ENCODE measurements at places on chromosomes 6 and 20.

DNA sequence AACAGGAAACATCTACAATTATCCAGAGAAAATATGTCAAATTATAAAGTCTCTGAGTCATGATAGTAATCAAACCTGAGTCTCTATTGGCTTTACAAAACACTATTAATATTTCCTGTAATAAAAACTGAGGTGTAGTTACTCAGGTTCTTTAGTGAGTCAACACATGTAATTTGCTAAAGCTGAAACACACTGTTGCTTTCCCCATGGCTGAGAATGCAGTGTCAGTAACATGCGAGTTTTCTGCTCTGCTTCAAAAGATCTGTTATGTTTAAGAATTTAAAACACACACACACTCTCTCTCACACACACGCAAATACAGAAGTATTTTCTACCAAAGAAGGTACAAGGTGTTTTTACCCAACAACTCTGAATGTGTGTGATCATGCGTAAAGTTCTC lies 38.6 kb downstream of the ATXN1 start:
- DNase-seq = no peak

- DNase-seq = no peak
Measured at GRCh38 chr6:132648356-132648755, 10.6 kb downstream of the TAAR1 start.

DNA sequence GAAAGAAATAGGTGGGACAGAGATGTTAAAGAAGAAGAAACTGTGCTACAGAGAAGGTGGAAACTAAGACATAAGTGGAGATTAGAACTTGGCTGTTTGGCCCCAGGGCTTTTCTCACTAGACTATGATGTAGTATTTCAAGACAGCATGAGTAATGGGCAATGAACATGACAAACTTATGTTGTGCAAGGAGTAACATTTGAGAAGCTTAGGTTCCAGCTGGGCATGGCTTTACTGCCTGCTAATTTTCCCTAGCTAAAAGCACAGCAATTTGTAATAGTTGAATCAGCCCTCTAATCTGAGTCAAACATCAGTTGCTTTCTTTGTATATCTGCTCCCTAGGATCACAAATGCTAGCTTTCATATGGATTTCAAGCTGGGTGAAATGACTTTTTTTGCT lies 294.3 kb upstream of the BMP2 start:
- no peak for DNase-seq

GRCh38 chr20:59455402-59456341 lies 148.7 kb upstream of the PHACTR3 start:
- peak; percentile 75 for DNase-seq

GRCh38 chr6:155495011-155495768 lies 39.6 kb upstream of the NOX3 start:
- no peak for DNase-seq

DNA sequence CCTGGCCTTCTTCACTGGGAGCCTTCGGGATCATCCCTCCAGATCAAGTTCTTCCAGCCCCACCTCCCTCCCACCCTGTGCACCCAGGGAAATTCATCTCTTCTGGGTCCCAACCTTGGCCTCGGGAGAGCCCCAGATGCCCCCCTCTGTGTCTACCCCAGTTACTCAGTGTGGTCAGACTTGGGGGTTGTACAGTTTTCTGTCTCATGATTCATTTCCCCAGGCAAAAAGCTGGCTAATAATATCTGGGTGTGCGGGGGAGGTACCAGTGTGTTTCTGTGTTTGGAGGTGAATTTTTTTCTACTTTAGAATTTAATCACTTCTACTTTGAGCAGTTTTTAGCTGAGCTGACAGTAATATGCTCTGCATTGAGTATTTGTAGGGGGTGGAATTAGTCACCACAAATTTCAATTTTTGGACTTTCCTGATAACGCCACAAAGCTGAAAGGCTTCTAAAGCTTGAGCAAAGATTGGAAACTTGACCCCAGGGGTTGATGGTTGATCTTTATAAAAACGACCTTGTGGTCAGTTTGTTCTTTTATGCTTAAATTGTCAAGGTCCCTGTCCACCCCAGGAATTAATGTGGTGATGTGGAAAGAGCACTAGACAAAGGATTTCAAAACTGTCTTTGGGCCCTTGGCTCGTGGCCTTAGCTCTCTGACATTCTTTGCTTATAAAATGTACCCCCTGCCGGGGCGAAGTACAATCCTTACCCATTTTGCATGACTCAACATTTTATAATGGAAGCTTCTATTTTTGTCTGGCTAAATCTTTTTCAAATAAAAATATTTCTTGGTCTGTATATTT lies 284.7 kb upstream of the TAB2 start:
- DNase-seq = no peak

GRCh38 chr6:123841067-123841896 lies 37.6 kb downstream of the NKAIN2 start:
- no peak for DNase-seq

GRCh38 chr20:7415427-7415826 lies 524.8 kb downstream of the HAO1 start:
- no peak for DNase-seq

- no peak for DNase-seq
Measured at GRCh38 chr20:62812181-62812906, 4.5 kb upstream of the COL9A3 start.

DNA sequence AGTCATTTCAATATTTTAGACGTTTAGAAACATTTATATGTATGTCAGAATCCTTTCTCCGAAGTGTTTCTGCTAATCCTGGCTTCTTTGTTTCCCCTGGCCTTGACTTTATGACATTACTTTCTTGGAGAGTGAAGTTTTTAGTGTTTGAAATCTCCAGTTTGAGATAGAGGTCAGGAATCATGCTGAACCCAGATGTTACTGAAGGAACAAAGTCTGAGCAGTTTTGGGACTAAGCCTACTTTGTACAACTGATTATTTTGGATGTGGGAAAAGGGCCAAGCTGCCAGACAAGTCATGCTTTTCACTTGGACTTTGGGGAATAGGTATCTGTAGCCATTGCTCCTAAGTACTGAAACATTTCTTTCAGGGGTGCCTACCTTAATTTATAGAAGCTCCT lies 2.3 kb downstream of the RNF144B start:
- DNase-seq = peak; percentile 46
